IMR-90 (cell line): ENCODE measurements at places on chromosomes 3 and 15. TPM values are rescaled to one million over a fixed set of nuclear protein-coding genes. Genes with fewer than 3 reads are reported as not detected.

GRCh38 chr15:88400084-88400483 lies 67.1 kb downstream of the MRPL46 start:
- DNase-seq: no peak
- H3K4me1 ChIP-seq: no peaks in the 10 kb centered on the region
- no peak overlapping the region for H3K27ac ChIP-seq
- H3K27me3 ChIP-seq: no peaks in the 10 kb centered on the region; the same call in none of the 2 replicates

- no peak overlapping the region for H3K27ac ChIP-seq
- H3K27me3 ChIP-seq: peaks cover 5% of the 10 kb centered on the region
- no peaks in the 10 kb centered on the region for H3K36me3 ChIP-seq
These were observed 9.3 kb upstream of the RFTN1 start for GRCh38 chr3:16522834-16523233.

DNA sequence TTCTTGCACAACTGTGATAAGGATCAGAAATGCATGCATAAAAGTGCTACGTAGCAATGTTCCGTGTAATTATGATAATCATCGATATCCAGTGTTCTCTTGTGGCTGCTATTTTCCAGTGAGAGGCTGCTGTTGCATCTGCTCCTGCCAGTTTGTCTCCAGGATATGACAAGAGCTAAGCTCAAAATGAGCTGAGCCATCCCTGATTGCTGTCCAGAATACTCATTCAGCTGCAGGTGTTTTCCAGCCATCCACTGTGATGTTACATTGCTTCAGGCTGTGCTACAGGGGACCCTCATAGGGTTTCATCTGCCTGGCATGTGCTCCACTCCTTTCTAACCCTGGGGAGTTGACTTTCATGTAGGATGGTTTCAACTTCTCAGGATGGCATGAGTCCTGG lies 976.0 kb downstream of the ROBO1 start:
- no peaks in the 10 kb centered on the region for H3K27me3 ChIP-seq
- no peak for DNase-seq
- no peak overlapping the region for H3K27ac ChIP-seq
- no peaks in the 10 kb centered on the region for H3K36me3 ChIP-seq
- H3K4me1 ChIP-seq: no peaks in the 10 kb centered on the region
- H3K4me3 ChIP-seq: no peak overlapping the region

TTC21A gene
- 0.56 and 0.90 TPM in 2 replicates for total RNA-seq

DMXL2 gene
- total RNA-seq: 21.9 and 34.4 TPM in 2 replicates

DNA sequence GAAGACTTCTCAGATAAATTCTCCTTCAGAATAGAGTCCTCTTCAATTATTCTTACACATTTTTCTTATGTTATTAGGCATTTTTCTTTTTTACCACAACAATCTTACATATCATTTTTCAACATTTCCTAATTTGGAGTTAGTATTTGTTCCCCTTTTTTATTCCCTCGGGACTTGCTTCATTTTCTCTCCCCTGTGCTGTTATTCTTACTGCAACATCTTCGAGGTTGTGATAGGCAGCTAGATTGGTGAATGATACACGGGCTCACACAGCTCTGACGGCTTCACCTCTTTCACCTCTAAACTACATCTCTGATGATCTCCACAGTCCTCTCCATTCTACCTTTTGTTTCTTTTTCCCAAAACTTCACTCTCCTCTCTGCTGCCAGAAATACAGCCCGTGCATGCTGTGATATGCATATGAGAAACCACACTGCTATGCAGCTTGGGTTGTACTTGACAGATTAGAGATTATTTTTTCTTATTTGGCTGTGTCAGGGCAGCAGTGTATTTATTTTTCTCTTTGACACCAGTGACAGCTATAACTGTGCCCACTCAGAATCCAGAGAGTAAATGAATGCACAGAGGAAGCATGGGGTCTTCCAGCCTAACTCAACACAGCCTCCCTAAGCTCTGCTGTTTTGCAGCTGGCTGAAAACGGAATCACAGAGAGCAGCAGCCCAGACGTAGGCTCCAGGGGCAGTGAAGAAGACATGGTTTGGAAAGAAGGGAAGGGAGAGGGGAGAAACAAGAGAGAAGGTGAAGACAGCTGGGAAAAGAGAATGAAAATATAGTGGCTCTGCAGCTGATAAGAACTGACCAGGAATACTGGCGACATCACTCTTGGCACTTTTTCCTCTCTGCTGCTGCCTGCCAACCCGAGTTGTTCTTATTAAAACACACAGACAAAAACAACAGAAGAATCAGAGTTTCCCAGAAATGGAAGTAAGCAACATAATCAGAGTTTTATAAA lies 61.8 kb downstream of the SLC9A9 start:
- H3K27ac ChIP-seq: peak overlapping the region; percentile 28; the same call in 1 of the 2 replicates
- peak; percentile 17 for DNase-seq
- H3K4me1 ChIP-seq: peaks cover 1% of the 10 kb centered on the region; the same call in 1 of the 2 replicates
- H3K36me3 ChIP-seq: no peaks in the 10 kb centered on the region
- H3K4me3 ChIP-seq: no peak overlapping the region; the same call in 1 of the 2 replicates
- H3K27me3 ChIP-seq: no peaks in the 10 kb centered on the region
